ENCODE measurements at places on chromosomes 7 and 10. TPM values are rescaled to one million over a fixed set of nuclear protein-coding genes. Genes with fewer than 3 reads are reported as not detected.
A peak's percentile ranks its signal among the peaks of the same experiment; 100 is the strongest.

GAD2 gene
- total RNA-seq, result not detected

WDR86 gene
- 5.9 TPM for total RNA-seq

AOC1 gene
- 170 TPM for total RNA-seq

HPSE2 gene
- 3.0 TPM for total RNA-seq

LRGUK gene
- total RNA-seq, result 3.8 TPM

DNA sequence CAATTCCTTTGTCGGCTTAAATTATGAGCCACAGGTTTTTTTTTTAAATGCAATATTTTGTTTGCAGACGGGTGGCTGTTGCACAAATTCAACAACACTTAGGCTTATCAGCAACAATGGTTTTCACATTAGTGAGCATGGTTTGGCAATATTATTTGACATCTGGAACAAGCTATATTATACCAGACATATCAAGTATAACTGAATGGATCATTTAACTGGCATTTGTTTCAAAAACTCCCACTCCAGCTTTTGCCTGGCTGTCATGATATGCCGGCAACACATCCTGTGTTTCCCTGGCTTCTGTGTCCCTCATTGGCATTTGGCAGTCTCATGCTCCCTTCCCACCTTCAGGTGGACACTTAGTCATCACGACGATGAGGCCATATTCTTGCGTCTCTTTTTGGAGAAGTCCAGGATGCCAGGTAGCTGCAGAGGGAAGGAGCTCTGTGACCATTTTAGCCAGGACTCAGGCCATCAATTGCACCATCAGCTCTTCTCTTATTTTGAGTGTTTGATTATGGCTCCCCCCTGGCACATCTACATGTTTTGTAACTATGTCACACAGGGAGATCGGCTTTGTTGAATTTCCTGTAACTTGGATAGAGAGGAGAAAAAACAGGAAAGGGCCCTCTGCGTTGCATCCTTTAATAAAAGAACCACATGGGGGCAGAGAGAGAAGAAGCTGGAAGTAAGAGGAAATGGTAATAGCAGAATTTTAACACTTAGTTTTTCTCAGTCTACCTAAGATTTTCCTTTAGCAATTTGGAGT lies 413.9 kb downstream of the LRMDA start:
- H3K27ac ChIP-seq, result no peak overlapping the region
- no peaks in the 10 kb centered on the region for H3K36me3 ChIP-seq

- H3K27ac ChIP-seq, result no peak overlapping the region
- no peak overlapping the region for H3K4me3 ChIP-seq
- H3K36me3 ChIP-seq, result no peaks in the 10 kb centered on the region
- no peaks in the 10 kb centered on the region for H3K27me3 ChIP-seq
These were observed 331.5 kb upstream of the RNF32 start for GRCh38 chr7:156309016-156309620.

DNA sequence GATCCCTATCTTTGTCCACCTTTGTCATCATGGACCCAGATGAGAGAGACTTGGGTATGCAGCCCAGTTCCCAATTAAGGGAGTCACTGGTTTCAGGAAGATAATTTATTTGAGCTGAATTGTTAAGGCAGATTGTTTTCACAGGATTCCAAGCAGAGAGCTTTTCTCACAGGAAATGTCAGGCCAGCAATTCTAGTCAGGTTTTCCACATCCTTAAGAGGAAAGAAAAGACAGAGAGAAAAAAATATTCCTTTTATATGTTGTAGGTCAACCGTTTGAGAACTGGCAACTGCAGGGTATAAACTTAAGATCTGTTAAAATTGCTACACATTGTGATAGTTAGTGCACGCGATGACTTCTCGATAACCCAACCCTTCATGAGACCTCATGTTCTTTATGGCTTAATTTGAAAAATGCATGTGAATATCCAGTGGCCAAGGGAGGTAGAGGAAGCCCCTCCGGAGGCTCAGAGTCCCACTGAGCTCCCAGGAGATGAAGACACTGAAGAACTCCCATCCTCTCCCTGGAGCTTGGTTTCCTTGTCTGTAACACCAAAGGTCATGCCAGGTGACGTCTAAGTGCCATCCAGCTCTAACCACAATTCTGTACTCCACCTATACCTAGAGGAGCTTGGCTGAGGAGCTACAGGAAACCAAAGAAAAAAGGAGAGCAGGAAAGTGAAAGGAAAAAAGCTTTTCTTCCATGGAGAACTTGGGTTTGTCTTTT lies 45.6 kb downstream of the MINDY4 start:
- no peaks in the 10 kb centered on the region for H3K36me3 ChIP-seq

- peak within 1 kb of the TSS; percentile 94 for H3K4me3 ChIP-seq
- H3K4me1 ChIP-seq, result no peaks in the 10 kb centered on the region
- no peaks in the 10 kb centered on the region for H3K27me3 ChIP-seq
- peaks cover 18% of the 10 kb centered on the region for H3K36me3 ChIP-seq
- H3K27ac ChIP-seq, result peak within 1 kb of the TSS; percentile 71
- DNase-seq, result peak; percentile 98
These were observed at the start of gene DNAJC9 for GRCh38 chr10:73246646-73247508. DNAJC9 (minus strand) TSS chr10:73247255; CDS start chr10:73247189, 66 bp downstream.

DNA sequence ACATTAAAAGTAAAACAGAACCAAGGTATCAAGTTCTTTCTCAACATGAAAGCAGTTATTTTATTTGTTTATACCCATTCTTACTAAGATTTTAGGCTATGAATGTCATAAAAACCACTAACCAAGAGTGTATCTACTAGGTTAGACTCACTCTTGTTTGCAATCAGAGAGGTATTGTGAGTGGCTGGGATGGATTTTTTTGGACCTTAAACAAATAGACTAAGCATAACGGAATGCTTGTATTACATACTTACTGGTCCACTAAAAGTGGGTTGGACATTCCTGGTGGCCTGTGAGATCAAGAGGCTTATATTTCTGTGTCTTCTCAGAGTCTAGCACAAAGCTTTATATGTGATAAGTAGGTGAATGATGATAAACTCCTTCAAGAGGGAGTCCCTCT lies 32.6 kb upstream of the CBLL1 start:
- H3K4me3 ChIP-seq, result no peak overlapping the region
- no peak overlapping the region for H3K27ac ChIP-seq
- H3K4me1 ChIP-seq, result no peaks in the 10 kb centered on the region
- H3K27me3 ChIP-seq, result no peaks in the 10 kb centered on the region
- no peak for DNase-seq

GRCh38 chr10:121292321-121292720 lies 305.9 kb downstream of the FGFR2 start:
- no peak for DNase-seq
- H3K27me3 ChIP-seq, result no peaks in the 10 kb centered on the region
- H3K4me1 ChIP-seq, result no peaks in the 10 kb centered on the region

DNA sequence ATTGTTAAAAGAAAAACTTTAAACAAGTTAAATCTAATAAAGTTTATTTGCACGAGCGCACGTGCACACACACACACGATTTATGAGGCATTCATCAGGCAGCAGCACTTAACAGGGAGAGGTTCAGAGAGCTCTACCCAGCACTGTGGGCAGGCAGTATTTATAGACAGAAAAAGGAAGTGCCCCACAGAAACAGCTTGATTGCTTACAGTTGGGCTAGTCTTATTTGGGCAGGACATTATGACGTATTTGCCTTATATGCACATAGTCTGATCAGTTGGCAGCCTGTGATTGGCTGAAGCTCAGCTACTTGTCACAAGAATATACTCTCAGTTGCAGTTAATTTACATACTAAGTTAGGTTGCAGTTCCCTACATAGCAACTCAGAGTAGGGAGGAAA lies 1.2 kb upstream of the SDHAF3 start:
- no peak overlapping the region for H3K4me3 ChIP-seq
- H3K4me1 ChIP-seq, result peaks cover 3% of the 10 kb centered on the region
- peak; percentile 20 for DNase-seq
- H3K27ac ChIP-seq, result no peak overlapping the region
- H3K36me3 ChIP-seq, result no peaks in the 10 kb centered on the region

DNA sequence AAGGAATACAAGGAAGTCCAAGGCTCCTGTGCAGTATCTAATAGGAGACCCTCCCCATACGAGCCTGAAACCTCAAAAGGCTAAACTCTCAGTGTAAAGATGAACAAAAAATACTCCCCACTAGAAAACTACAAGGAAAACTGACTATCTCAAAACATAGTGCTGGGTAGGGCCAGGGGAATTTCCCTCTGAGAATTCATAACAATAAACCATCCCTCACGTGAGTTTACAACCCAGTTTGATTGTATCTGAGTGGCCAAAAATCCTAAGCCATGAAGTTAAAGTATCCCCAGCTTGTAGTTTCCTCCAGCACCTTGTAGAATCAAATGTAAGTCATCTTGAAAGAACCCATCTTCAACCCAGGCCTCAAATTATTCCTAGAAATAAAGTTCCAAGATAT lies 293.4 kb downstream of the CELF2 start:
- DNase-seq, result no peak
- H3K27ac ChIP-seq, result no peak overlapping the region
- no peak overlapping the region for H3K4me3 ChIP-seq

DNA sequence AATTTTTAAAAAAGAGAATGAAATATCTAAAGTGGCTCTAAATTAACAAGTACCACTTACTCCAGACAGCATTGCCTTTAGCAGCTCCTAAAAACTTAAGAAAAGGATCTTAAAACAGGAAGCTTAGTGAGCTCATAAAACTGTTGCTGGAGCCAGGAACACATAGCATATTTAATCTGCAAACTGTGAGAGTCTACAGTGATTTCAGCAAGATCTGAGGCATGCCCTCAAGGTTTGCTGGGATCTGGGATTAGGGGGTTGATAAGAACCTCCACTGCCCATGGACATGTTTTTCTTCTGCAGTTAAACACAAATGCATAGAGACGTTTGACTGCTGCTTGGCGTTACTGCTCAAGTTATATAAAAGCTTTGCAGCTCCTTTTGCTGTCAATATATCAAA lies 3.8 kb downstream of the GLI3 start:
- H3K36me3 ChIP-seq, result no peaks in the 10 kb centered on the region
- no peaks in the 10 kb centered on the region for H3K27me3 ChIP-seq
- no peak overlapping the region for H3K27ac ChIP-seq
- no peaks in the 10 kb centered on the region for H3K4me1 ChIP-seq
- H3K4me3 ChIP-seq, result no peak overlapping the region

DNA sequence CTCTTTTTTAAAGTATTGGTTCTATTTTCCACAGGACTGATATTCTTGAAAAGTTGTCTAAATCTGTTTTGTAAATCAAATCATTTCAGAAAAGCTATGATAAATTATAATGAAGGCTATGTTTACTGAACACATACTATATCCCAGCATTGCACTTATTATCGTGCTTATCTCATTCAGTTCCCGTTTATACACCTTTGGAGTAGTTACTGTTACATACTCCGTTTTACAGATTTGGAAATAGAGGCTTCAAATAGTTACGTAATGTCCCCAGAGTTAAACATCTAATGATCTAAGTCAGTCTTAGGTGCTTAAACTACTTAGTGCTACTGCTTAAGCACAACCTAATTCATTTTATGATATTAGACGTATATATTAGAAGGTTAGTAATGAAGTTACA lies 1.2 kb downstream of the NUP205 start:
- no peak overlapping the region for H3K27ac ChIP-seq
- no peak for DNase-seq
- H3K27me3 ChIP-seq, result no peaks in the 10 kb centered on the region
- H3K4me3 ChIP-seq, result peak overlapping the region; percentile 98

GRCh38 chr10:101364721-101365120 lies 10.8 kb downstream of the BTRC start:
- H3K4me1 ChIP-seq, result no peaks in the 10 kb centered on the region
- no peak overlapping the region for H3K27ac ChIP-seq
- no peak for DNase-seq
- H3K27me3 ChIP-seq, result no peaks in the 10 kb centered on the region

DNA sequence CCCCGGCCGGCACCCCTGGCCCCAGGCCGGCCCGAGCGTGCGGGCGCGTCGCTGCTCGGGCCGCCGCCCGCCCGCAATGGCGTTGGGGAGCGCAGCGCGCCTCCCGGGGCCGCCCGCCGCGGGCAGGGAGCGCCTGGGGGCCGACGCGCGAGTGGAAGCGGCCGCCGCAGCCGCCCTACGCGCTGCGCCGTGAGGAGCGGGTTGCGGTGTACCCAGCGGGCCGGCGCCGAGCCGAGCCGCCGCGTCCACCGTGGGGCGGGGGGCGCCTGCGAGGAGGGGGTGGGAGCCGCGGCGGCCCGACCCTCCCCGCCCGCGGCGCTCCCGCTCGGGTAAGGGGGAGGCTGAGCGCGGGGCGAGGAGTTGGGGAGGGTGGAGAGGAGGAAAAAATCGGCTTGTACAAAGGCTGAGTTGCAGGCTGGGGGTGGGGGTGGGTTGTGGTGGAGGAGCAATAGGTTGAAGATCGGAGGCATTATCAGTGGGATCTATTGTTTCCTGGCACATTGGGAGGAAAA lies 473 bp downstream of the PPP1R9A start:
- no peaks in the 10 kb centered on the region for H3K4me1 ChIP-seq
- H3K27ac ChIP-seq, result peak overlapping the region; percentile 68
- peak overlapping the region; percentile 80 for H3K4me3 ChIP-seq
- DNase-seq, result peak; percentile 73
